ENCODE measurements at places on chromosomes 12 and 14.

DNA sequence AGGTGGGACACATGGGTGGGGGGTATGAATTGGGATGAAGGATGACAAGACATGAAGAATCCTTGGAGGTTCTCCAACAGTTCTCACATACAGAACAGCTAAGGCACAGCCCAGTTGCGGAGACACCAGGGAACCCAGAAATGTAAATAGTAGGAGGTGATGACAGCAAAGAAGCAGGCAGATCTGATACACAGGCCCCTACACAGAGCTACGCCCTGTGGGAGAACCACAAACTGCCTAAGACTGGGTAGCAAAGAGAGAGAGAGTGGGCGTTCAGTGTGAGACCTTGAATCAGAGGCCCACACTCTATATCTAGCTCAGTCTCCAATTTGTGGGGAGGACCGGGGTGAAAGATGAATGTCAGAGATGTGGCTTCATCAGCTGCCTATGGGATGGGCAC is 9.5 kb upstream of the NUMB start:
- no peak for DNase-seq

GRCh38 chr12:56128670-56129205 is 671 bp downstream of the ESYT1 start:
- no peak for DNase-seq

DNA sequence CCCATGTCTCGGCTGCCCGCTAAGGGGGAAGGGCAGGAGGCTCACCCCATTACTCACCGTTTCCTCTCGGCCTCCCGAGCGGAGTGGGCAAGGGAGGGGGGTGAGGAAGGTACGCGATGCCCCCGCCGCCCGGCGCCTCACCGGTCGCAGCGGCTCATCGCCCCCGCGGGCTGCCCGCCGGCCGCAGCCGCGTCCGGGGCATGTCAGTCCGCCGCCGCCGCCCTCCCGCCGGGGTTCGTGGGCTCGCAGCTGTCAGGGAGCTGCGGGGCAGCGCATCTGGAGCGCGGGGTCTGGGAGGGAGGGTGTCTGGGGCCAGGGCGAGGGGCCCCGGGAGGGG is 461 bp downstream of the SLC8A3 start:
- DNase-seq: peak; percentile 22

GRCh38 chr14:51680031-51680430 is 28.3 kb downstream of the FRMD6 start:
- DNase-seq: no peak

DNA sequence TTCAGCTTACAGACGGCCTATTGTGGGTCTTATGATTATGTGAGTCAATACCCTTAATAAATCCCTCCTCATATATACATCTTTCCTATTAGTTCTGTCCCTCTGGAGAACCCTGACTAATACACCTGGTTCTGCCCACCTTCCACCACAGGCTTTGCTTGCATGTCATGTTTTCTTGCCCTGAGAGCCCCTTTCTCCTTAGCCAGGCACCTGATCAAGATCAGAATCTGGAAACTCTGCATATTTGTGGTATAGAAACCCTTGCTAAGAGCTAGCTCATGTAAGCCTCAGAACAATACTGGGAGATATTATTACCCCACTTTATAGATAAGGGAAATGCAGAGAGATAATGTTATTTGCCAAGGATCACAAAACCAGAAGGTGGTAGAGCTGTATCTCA is 52.9 kb upstream of the JDP2 start:
- DNase-seq: no peak

- DNase-seq: no peak
These were observed 10.7 kb downstream of the AGAP2 start for GRCh38 chr12:57727758-57728395.

GRCh38 chr12:106919910-106920544 is 35.7 kb upstream of the TMEM263 start:
- DNase-seq: no peak

- peak; percentile 41 for DNase-seq
These were observed 164.1 kb downstream of the ZFP36L1 start for GRCh38 chr14:68628605-68629310.

DNA sequence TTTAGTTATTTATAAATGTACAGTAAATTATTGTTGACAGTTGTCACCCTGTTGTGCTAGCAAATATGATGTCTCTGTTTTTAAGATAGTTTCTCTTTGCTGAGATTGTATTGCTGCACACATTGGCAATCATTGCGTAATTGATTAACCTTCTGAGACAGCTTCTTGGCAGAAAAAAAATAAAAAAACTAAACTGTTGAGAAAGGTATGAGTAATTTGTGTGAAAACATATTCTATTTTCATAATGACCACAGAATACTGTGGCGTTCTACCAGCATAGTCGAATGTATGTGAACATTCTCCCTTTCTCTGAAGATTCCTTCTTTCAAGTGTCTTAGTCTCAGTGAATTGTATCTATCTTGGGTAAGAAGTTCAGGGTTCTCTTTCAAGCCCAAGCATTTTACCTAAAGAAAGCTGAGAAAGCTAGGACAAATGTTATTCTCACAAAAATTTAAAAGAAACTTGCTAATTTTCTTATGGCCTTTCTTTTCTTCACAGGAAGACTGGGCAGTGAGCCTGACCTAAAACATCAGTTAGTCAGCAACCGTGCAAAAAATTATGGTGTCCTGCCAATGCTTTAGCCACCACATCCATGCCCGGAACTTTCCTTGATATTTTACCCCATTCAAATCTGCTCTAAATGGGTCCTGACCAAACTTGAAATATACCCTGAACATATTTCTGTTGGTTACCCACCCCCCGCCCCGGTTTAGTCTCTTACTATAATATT is 69.0 kb upstream of the REP15 start:
- DNase-seq: no peak

DNA sequence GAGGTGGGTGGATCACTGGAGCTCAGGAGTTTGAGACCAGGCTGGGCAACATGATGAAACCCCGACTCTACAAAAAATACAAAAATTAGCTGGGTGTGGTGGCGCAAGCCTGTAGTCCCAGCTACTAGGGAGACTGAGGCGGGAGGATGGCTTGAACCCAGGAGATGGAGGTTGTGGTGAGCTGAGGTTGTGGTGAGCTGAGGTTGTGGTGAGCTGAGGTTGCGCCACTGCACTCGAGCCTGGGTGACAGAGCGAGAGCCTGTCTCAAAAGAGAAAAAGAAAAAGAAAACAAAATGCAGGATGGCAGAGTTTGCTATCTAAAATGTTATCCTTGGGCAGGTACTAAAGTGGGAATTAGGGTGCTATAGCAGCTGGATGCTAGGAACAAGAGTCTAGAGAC is 10.8 kb upstream of the GPRC5A start:
- DNase-seq: peak; percentile 35

DNA sequence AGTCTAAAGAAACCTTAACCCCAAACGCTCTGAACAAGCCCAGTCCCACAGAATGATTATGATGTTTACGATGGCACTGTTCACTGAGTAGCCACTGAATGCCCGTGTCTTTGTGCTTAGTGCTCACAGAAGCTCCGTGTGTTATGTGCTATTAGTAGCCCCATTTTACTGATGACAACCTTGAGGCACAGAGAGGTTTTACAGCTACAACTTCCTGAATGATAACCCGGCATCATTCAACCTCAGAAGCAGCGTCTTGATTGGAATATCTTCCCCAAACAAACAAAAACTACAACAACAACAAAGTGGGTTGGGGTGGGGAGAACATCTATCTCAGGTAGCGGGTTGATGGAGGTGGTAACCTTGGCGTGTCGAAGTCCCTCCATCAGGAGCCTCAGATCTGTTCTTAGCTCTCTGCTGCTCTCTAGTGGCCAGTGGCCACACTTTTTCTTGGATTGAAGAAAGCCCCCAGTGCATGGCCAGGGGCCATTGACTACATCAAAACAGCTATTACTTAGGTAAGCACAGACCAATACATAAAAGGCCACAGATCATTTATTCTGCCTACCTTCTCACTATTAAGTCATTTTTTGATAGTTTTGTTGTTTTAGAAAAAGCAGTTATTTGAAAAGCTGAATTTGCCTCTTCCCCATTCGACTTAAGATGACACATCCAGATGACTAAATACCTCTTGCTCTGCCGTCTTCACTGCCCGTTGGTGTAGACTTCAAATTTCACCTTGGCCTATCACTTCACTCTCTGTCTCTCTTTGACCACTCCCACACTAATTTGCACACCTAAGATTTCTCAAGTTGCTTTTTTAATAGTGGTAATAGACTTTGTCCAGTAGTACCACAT is 376.9 kb downstream of the GALC start:
- DNase-seq: peak; percentile 54

DNA sequence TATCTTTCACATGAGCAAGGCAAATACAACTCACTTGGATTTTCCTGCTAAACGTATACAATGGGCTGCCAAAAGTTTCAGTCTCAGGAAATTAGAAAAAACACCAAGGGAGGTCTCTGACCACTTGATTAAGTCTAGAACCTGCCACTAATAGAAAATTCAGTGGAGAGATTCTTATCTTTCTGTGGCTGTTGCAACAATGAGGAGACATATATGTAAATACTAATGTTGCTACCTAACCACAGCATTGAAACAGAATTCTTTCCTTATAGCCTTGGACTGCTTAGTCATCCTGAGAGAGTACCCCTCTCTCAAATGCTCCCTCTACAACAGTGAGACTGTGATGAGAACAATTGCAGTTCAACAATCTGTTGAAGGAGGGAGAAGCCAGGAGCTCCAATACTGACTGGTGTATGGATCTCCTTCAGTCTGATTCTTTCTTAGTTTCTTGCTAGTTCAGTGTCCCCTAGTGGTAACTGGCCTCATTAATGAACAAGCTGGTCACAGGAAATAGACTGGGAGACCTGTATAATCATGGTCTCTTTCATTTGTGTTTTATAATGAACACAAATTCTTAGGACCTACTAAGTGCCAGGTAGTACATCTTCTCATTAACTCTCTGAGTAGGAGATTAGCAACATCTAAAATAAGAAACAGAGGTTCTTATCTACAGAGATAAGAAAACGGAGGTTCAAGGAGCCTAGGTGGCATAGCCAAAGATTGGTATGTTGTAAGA is 164.5 kb downstream of the SLC38A4 start:
- DNase-seq: no peak

DNA sequence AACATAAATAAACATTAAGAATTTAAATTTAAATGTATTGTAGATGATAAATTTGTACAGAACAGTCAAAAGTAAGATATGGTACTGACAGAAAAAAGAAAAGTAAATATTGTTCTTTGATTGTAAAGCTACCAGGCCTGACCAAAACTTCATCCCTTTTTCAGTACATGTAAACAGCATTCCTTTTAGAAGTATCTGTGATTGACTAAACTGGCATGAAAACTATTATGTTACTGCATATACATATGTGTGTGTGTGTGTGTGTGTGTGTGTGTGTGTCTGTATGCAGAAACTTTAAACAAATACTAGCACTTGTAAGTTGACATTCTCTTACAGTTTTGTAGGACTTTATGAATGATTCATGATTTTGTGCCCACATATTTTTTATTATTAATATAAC is 270.9 kb downstream of the C12orf50 start:
- no peak for DNase-seq

- no peak for DNase-seq
These were observed 768.1 kb upstream of the TBX3 start for GRCh38 chr12:115451780-115452736.
